ENCODE measurements at places on chromosomes 3 and 15.

DNA sequence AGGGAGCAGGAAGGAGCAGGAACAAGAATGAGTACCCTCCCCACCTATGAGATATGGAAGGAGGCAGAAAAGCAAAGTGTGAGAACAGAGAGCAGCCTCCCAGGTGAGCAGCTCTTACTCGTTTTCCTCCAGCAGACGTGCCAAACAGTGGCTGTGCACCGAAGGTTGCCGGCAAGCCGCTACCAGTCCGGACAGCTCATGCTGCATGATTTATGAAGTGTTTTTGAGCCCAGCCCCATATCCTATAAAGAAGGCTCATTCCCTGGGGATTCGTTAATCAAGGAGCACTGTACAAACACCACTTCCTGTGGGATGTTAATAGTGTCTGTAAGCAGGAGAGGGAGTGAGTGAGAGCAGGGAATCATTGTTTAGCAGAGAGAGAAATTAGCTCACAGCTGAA is 118.3 kb upstream of the FOXB1 start:
- peak; percentile 60 for DNase-seq

- no peak for DNase-seq
Observed at GRCh38 chr15:73389539-73389938, 20.8 kb upstream of the HCN4 start.

- peak; percentile 72 for DNase-seq
Observed at GRCh38 chr3:187878772-187879518, 133.7 kb upstream of the BCL6 start.

GRCh38 chr15:95865330-95865739 is 465.2 kb upstream of the NR2F2 start:
- no peak for DNase-seq

DNA sequence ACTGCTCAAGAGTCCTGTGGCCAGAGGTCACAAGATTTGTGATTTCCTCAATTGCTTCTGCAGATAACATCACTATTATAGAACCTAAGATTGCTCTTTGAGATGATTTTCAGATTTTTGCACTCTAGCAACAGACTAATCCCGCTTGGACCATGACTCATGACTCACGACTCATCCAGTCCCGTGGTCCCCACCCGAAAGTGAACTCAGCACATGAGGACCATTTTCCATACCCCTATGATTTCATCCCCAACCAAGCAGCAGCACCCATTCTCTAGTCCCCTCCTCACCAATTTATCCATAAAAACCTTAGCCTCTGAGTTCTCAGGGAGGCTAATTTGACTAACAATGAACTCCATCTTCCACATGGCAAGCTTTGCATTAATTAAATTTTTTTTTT is 106.3 kb upstream of the ALCAM start:
- DNase-seq: no peak

All from fibroblast of upper back skin (primary cell).